ENCODE measurements at places on chromosomes 12 and 14.

DNA sequence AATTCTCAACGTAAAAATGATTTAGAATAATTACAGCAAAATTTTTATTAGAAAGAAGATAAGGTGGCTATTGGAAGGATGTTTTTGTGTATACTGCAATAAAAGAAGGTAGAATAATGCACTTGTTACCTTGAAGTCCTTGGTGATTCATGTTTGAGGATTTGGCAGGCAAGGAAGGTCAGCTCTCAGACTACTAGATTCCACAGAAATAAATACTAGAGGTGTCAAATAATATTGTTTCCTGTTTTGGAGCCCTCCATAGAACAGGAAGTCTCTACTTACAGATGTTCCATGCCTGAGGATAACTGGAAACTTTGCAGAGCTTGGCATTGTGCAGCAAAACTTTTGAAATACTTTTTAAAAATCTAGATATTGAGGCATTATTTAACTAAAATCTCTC is 284.3 kb upstream of the SYT1 start:
- ATAC-seq: no peak

DNA sequence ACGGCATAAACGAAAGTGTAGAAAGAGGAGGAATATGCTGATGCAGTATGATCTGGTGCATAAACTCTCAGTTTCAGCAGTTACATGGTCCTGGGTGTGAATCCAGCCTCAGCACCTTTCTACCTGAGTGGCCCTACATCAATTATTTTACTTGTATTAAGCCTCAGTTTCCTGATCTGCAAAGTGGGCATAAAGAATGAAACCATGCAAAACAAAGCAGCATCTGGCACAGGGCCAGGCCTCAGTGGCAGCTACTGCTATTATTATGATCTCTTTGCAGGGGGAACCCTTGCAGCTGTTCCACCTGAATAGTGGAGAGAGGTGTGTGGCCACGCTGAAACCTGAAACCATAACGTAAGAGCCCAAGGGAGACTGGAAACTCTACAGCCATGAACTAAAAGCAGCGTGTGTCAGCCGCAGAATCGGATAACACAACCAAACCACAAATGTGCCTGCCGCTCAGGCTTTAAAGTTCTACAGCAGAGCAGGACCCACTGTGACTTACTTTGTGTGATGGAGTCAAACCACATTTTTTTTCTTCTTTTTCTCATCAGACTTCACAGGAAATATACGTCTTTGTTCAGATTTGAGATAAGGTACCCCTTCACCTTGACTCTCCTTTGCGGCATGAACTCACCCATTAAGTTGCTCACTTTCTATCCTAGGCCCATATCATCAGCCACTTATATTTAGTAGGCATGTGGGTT is 29.2 kb upstream of the FOS start:
- no peak for ATAC-seq

DNA sequence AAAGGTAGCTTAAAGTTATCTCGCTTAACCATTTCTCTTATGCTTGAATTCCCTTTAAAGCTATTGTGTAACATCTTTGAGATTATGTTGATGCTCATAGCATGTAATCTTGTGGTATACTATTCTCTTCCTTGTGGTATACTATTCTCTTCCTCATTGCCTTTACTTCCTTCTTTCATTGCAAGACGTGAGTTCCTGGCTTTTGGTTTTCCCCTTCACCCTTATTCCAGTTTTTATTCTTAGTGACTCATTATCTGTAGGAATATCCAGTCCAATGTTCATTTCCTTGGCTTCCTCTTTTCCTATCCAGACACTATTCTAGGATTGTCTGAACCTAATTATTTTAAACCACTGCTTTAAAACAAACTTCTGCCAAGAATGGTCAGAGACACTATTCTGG is 564.0 kb downstream of the CCER1 start:
- ATAC-seq: no peak

DNA sequence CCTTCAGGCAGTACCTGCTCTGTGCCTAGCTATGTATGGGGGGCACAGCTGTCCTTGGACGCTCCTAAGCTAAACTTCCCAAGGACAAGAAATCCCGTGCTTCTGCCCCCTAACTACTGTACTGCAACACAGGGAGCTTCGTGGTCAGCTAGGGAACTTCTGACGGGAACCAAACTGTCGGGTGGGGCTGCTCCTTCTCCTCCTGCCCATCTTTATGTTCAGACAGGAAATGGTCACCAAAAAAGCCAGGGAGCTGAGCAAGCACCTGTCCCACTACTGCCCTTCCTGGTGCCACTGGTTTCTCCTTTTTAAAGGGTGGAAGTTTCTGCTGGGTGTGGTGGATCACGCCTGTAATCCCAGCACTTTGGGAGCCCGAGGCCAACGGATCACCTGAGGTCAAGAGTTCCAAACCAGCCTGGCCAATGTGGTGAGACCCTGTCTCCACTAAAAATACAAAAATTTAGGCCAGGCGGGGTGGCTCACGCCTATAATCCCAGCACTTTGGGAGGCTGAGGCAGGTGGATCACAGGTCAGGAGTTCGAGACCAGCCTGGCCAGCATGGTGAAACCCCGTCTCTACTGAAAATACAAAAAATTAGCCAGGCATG is 26.6 kb downstream of the PXN start:
- ATAC-seq: no peak

DNA sequence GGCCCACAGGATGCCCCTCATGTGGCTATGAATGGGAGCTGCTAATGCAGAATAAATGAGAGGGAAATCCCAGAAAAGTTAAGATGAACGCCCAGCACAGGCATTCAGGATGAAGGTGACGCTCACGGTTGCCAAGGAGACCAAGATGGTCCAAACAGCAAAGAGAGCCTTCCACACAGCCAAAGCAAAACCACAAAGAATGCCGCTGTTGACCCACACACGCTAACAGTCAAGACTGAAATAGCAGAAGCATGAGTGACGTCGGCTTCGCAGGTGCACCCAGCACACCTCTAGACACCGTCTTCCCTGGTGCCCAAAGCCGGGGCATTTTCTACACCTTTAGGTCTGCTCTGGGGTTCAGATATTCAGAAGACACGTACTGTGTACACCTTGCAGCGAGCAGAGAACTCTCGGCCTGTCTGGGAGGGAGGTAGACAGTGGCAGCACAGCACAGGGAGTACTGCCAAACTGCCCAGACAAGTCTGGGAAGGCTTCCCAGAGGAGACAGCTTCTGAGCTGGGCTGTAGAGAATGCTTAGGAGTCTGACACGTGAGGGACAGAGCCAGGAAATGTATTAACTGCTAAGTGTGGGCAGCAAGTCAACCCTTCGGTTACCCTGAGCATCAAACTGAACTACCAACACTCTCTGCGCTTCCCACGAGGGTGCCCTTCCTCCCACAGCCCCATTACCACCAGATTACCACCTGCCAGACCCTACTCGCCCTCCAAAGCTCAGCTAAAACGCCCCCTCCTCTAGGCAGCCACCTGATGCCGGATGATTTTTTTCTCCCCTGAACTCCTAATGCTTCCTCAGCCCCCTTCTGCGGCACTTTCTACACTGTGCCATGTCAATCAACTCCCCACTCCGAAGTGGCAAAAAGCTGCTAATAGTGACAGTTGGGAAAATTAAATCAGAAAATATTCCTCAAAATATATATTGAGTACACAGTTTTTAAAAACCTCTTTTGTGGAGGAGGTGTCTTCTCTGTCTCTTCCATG is 50.1 kb downstream of the CCDC88C start:
- ATAC-seq: no peak

GRCh38 chr14:95675486-95675885 is 10.7 kb upstream of the TCL1B start:
- no peak for ATAC-seq

DNA sequence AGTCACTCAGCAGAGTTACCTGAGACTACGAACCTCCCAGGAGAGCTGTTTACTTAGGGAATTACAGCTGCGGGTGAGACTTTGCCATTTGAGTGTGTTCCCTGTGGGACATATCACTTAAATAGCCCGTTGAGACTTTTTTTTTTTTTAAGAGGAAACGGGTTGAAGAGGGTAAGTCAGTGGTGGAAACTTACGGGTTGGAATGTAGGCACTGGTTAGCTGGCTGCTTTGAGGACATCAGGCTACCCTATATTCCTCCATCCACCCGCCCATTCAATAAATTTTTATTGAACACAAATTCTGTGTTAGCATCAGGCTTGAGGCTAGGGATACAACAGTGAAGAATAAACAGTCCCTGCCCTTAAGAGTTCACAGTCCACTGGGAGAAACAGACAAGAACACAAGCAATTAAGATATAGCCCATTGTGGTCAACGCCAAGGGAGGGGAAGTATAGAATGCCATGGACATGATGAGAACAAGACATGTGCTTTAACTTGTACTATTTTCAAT is 88.1 kb upstream of the CPSF6 start:
- ATAC-seq: no peak
